ENCODE measurements at places on chromosomes 1 and 21. TPM values are rescaled to one million over a fixed set of nuclear protein-coding genes. Genes with fewer than 3 reads are reported as not detected.

The GRHL3 gene
- total RNA-seq, result 1.3 TPM

GRCh38 chr1:38120552-38121230 lies 74.1 kb upstream of the POU3F1 start:
- H3K4me1 ChIP-seq, result no peaks in the 10 kb centered on the region
- H3K27ac ChIP-seq, result no peak overlapping the region
- no peaks in the 10 kb centered on the region for H3K27me3 ChIP-seq
- no peak overlapping the region for H3K4me3 ChIP-seq
- H3K36me3 ChIP-seq, result no peaks in the 10 kb centered on the region

- no peak overlapping the region for H3K27ac ChIP-seq
- no peak for DNase-seq
- H3K4me1 ChIP-seq, result no peaks in the 10 kb centered on the region
- H3K4me3 ChIP-seq, result no peak overlapping the region
- H3K36me3 ChIP-seq, result peaks cover 18% of the 10 kb centered on the region
Observed at GRCh38 chr21:43961382-43961909, 50.7 kb upstream of the TRAPPC10 start.

The MRTO4 gene
- 8.8 TPM for total RNA-seq

The SLC2A5 gene
- total RNA-seq, result 14.7 TPM

GRCh38 chr1:175870217-175870616 lies 126.8 kb upstream of the TNR start:
- H3K4me3 ChIP-seq, result no peak overlapping the region
- no peak for DNase-seq
- peaks cover 27% of the 10 kb centered on the region for H3K4me1 ChIP-seq
- no peaks in the 10 kb centered on the region for H3K27me3 ChIP-seq

DNA sequence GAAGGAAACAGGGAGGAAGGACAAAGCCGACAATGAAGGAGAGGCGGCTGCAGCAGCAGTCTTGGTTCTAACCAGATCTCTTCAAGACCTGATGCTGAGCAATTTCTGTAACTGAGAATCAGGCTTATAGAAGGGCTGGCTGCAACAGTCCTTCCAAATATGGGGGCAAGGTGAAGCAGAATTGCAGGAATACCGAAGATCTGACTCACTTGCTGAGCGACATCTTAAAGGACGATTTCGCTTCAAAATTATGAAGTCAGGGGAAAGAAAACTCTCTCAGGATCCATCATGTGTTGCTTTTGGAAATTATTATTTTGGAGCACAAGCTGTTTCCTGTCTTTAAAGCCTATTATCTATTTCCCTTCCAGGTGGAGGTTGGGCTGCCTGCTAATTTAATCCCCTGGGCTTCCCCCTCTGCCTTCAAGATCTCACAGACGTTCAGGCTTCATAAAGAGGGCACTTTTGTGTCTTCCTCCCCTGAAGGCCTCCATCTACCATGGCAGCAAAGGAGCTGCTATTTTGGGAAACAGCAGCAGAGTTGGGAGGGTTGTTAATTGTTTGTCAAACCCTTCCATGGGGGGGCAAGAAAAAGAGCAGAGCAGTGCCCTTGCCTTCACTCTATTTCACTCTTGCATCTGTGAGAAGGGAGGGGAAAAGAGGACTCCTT lies 10.8 kb upstream of the IER5 start:
- H3K4me3 ChIP-seq, result no peak overlapping the region
- no peaks in the 10 kb centered on the region for H3K27me3 ChIP-seq
- H3K27ac ChIP-seq, result no peak overlapping the region
- no peaks in the 10 kb centered on the region for H3K4me1 ChIP-seq

The ENSA gene
- total RNA-seq, result 85.7 TPM

The ZNF648 gene
- total RNA-seq, result not detected

DNA sequence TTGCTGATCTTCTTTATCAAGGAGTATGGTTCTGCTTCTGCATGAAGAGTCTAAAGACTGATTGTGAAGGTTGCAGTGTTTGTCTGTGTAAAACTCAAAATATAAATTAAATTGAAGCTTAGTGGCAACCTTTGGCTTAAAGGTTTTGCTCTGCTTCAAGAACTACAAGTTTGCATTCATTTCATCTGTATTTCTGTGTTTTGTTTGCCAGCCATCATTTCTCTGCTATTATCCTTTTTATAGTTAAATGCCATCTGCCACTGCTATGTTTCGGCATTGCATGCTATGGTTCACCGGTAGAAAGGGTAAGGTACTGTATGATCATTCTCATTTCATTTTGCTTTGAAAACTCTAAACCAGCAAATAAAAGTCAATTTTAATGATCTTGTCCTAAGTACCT lies 52.9 kb downstream of the OSBPL9 start:
- no peaks in the 10 kb centered on the region for H3K27me3 ChIP-seq
- peak overlapping the region; percentile 28 for H3K4me3 ChIP-seq
- H3K27ac ChIP-seq, result no peak overlapping the region
- DNase-seq, result no peak

DNA sequence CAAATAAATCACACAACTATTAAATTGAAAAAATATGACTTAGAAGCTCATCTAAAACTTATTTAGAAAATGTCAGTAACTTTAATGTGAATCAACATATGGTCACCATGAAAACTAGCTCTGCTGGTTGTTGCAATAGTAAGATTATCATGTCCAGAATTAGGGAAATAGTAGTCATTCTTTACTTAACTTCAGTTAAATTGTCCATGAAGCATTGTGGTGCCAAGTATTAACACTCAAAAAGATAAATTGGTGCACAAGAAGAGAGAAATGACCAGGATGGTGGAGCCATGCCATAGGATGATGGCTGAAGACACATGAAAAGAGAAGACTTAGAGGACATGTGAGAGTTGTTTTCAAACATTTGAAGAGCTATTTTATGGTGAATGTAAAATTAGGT lies 130.2 kb upstream of the PTGFR start:
- no peaks in the 10 kb centered on the region for H3K27me3 ChIP-seq
- no peak overlapping the region for H3K4me3 ChIP-seq
- DNase-seq, result no peak
- no peak overlapping the region for H3K27ac ChIP-seq
- no peaks in the 10 kb centered on the region for H3K4me1 ChIP-seq

The FAM131C gene
- not detected for total RNA-seq

DNA sequence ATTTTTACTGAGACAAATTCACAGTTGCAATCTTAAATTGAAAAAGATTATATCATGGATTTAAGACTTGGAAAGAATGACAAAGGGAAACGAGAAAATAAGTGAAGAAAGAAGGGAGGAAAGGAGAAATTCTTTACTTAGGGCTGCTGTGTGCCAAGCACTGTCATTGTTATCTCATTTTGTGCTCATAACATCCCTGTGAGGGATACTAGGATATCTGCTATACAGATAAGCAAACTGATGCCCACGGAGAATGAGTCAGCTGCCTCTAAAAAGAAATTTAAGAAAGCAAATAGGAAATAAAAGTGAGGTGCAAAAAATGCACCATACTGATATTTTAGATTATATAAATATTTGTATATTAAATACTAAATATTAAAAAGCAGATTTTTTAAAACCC lies 183.6 kb upstream of the NR5A2 start:
- H3K4me3 ChIP-seq, result no peak overlapping the region
- no peak for DNase-seq
- H3K4me1 ChIP-seq, result no peaks in the 10 kb centered on the region
- no peaks in the 10 kb centered on the region for H3K27me3 ChIP-seq
- no peaks in the 10 kb centered on the region for H3K36me3 ChIP-seq

The ADAM15 gene
- 144 TPM for total RNA-seq

DNA sequence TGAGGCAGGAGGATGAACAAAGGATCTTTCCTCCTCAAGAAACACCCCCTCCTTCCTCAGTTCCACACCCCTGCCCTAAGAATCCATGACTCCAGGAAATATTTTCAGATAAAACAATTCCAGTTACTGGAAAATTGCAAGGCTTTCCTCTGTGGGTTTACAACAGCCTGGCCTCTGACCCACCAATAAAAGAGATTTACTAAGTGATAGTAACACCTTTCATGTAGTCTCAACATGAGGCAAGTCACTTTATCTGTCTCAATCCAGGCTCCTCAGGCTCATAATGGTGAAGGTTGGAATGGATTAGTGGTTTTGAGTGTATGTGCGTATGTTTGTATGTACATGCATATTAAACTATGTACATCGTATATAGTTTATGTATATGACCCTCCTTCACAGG lies 71.4 kb upstream of the PPP2R5A start:
- H3K4me1 ChIP-seq, result no peaks in the 10 kb centered on the region
- H3K27ac ChIP-seq, result no peak overlapping the region
- H3K27me3 ChIP-seq, result no peaks in the 10 kb centered on the region
- no peak for DNase-seq
- H3K36me3 ChIP-seq, result no peaks in the 10 kb centered on the region

The FAM110D gene
- total RNA-seq, result 10.6 TPM

- no peaks in the 10 kb centered on the region for H3K4me1 ChIP-seq
- H3K36me3 ChIP-seq, result no peaks in the 10 kb centered on the region
- H3K27ac ChIP-seq, result no peak overlapping the region
- no peak for DNase-seq
Observed at GRCh38 chr21:34935898-34936297, 113.2 kb downstream of the RUNX1 start.

The ZNF684 gene
- total RNA-seq, result 12.3 TPM

GRCh38 chr1:242243472-242243871 lies 244.6 kb upstream of the MAP1LC3C start:
- no peak overlapping the region for H3K4me3 ChIP-seq
- no peaks in the 10 kb centered on the region for H3K27me3 ChIP-seq
- H3K27ac ChIP-seq, result no peak overlapping the region
- no peaks in the 10 kb centered on the region for H3K4me1 ChIP-seq
- no peak for DNase-seq

- no peaks in the 10 kb centered on the region for H3K4me1 ChIP-seq
- H3K27me3 ChIP-seq, result no peaks in the 10 kb centered on the region
- no peaks in the 10 kb centered on the region for H3K36me3 ChIP-seq
- no peak overlapping the region for H3K27ac ChIP-seq
- no peak for DNase-seq
- no peak overlapping the region for H3K4me3 ChIP-seq
Observed at GRCh38 chr1:37107153-37107907, 73.0 kb upstream of the GRIK3 start.

- H3K36me3 ChIP-seq, result no peaks in the 10 kb centered on the region
- DNase-seq, result no peak
- H3K4me3 ChIP-seq, result no peak overlapping the region
- H3K27ac ChIP-seq, result no peak overlapping the region
- no peaks in the 10 kb centered on the region for H3K4me1 ChIP-seq
Observed at GRCh38 chr1:192861860-192862259, 53.0 kb downstream of the RGS2 start.

- H3K36me3 ChIP-seq, result no peaks in the 10 kb centered on the region
- no peaks in the 10 kb centered on the region for H3K27me3 ChIP-seq
- H3K4me1 ChIP-seq, result peaks cover 100% of the 10 kb centered on the region
Observed at GRCh38 chr1:2274929-2275475, 46.9 kb downstream of the SKI start.

GRCh38 chr1:177744906-177745305 lies 225.0 kb downstream of the SEC16B start:
- no peak overlapping the region for H3K27ac ChIP-seq
- no peaks in the 10 kb centered on the region for H3K36me3 ChIP-seq
- DNase-seq, result no peak
- H3K27me3 ChIP-seq, result no peaks in the 10 kb centered on the region
- H3K4me3 ChIP-seq, result no peak overlapping the region

The DEGS1 gene
- 104 TPM for total RNA-seq

GRCh38 chr21:45870421-45870820 lies 111.1 kb upstream of the COL6A1 start:
- DNase-seq, result no peak
- no peak overlapping the region for H3K4me3 ChIP-seq
- H3K4me1 ChIP-seq, result no peaks in the 10 kb centered on the region
- H3K27me3 ChIP-seq, result no peaks in the 10 kb centered on the region
- H3K27ac ChIP-seq, result no peak overlapping the region
- H3K36me3 ChIP-seq, result no peaks in the 10 kb centered on the region

GRCh38 chr1:16960560-16961296 lies 19.7 kb downstream of the MFAP2 start:
- no peaks in the 10 kb centered on the region for H3K27me3 ChIP-seq
- H3K27ac ChIP-seq, result peak overlapping the region; percentile 46
- peaks cover 29% of the 10 kb centered on the region for H3K4me1 ChIP-seq

DNA sequence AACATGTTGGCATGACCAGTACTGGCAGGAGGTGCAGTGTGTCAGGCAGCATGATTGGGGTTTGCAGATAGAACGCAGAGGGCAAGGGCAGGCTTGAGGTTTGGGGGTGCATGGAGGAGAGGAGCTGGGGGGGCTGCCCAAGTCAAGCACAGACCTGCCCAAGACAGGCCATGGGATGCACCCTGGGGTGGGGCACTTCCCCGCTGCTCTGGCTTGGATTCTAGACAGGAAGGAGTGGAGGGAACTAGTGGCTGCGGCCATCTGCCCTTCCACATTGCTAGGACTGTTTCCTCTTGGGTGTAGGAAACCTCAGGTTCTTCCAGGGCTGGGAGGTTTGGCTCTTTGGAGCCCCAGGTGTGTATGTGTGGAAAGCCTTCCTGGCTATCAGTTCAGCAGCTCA lies 3.0 kb downstream of the PDXK start:
- H3K36me3 ChIP-seq, result no peaks in the 10 kb centered on the region
- peaks cover 57% of the 10 kb centered on the region for H3K4me1 ChIP-seq
- peak overlapping the region; percentile 49 for H3K27ac ChIP-seq
- H3K4me3 ChIP-seq, result peak overlapping the region; percentile 87
- no peaks in the 10 kb centered on the region for H3K27me3 ChIP-seq

DNA sequence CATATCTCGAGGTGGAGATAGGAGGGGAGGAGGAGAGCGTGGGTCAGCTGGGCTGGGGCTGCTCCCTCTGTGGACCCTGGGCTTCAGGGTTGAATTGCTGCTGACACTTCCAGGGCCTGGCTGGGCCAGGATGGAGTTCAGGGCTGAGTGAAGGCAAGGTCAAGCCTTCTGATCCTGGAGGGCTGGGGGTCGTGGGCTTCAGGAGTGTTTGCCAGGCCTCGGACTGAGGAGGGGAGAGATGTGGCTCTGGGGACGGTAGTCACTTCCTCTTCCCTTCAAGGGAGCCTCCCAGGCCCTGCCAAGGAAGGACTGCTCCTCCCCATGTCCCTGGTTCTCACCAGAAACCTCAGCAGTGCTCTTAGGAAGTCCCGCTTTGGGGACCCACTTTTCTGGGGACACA lies 12.1 kb upstream of the FAM131C start:
- H3K4me1 ChIP-seq, result no peaks in the 10 kb centered on the region
- no peak overlapping the region for H3K27ac ChIP-seq
- no peaks in the 10 kb centered on the region for H3K36me3 ChIP-seq
- DNase-seq, result no peak
- no peaks in the 10 kb centered on the region for H3K27me3 ChIP-seq

The LCE2A gene
- not detected for total RNA-seq

Data from thoracic aorta (tissue), 2 donors.